ENCODE measurements at places on chromosomes 5 and 9.

DNA sequence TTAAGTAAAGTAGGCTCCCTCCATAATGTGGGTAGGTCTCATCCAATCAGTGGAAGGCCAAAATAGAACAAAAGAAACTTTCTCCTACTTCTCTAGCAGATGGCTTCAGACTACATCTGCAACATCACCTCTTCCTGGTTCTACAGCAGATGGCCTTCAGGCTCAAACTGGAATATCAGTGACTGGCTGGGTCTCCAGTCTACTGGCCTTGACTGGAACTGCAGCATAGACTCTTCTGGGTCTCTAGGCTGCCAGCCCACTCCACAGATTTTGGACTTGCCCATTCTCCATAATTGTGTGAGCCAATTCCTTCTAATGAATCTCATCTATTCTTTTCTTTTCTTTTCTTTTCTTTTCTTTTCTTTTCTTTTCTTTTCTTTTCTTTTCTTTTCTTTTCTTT is 64.8 kb downstream of the ACER2 start:
- DNase-seq: no peak

GRCh38 chr5:140084541-140084940 is 29.4 kb upstream of the PURA start:
- DNase-seq: no peak

DNA sequence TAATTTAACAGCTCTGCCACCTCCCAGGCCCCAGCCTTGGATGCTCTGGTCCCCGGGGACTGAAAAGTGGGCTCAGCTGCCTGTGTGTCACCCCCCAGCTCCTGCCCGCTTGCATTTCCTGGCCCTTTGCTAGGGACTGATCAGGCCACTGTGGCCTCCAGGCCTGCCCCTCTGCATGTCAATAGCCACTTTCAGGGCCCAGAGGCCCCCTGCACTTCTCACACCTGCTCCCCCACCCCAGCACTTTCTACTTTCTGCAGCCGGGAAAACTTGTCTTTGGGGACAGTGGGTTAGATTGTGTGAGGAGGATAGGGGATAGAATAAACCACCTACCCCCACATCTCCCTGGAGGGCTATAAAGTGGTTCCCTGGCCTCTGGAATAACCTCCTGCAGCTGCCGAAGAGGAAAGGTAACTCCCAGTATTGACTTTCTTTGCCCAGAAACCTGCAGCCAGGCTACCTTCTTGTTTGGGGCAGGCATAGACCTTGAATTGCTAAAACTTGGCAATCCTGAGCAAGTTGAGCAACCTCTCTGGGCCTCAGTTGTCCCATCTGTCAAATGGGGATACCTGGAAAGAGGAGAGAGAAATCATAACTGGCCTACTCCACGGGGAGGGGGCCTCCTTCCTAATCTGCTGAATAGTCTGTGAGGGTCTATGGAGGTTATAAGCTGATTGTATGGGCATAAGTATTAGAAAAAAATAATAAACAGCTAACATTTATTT is 7.8 kb downstream of the AIF1L start:
- no peak for DNase-seq

- DNase-seq: no peak
Observed at GRCh38 chr9:88652876-88653275, 117.9 kb downstream of the NXNL2 start.

- no peak for DNase-seq
Observed at GRCh38 chr9:80707120-80707519, 982.2 kb downstream of the TLE1 start.

DNA sequence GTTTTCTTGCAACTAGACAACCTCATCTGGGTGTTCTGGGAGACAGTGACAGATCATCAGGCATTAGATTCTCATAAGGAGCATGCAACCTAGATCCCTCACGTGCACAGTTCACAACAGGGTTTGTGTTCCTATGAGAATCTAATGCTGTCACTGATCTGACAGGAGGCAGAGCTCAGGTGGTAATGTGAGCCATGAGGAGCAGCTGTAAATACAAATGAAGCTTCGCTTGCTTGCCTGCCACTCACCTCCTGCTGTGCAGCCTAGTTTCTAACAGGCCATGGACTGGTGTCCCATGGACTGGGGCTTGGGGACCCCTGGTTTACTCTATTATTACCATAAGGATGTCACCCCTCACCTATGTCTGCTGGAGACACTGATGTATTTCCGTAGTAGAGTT is 166.8 kb downstream of the PSAT1 start:
- no peak for DNase-seq

GRCh38 chr5:132800545-132800944 is 12.6 kb upstream of the SOWAHA start:
- no peak for DNase-seq

- no peak for DNase-seq
Observed at GRCh38 chr9:125701351-125701750, 5.7 kb downstream of the MAPKAP1 start.

DNA sequence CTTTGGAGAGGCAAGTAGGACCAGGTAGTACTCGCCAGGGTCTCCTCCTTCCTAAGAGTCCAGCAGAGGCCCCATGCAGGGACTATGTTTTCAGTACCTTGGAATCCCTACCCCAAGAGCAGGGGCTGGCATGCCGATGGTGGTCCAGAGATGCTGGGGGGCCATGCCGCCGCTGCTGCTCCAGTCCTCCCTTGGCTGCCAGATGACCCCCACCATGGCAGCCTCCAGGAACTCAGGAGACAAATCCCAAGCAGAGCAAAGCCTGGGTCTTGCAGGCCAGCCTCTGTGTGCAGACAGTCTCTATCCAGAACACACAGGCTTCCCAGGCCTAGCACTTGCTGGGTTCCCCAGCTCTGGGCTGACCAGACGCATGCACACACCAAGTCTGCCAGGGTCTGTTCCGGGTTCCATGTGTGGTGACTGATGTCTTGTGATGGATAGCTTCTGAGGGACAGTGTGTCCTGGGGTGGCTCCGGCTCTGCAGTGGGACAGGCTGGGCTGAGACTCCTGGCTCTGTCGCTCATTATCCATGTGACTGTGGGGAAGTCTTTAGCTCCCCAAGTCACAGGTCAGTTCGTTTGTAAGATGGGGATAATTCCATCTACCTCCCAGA is 127.3 kb downstream of the CRB2 start:
- no peak for DNase-seq

DNA sequence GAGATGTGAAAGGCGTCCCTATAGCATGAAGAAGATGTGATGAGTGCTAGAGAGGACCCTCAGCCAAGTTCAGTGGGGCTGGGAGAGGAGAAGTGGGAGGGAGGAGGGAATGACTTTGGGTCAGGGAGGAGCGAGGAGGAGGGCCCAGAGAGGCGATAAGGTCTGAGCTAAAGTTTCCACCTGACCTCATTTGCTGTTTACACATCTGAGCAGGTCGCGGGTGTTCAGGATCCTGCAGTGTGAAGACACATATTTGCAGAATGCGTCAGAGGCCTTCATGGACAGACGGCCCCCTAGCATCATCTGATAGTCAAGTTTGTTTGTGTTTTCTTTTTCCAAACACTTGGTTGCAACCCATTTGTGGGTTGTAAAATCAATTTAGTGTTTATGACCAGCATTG is 18.9 kb upstream of the IGFBPL1 start:
- DNase-seq: no peak

DNA sequence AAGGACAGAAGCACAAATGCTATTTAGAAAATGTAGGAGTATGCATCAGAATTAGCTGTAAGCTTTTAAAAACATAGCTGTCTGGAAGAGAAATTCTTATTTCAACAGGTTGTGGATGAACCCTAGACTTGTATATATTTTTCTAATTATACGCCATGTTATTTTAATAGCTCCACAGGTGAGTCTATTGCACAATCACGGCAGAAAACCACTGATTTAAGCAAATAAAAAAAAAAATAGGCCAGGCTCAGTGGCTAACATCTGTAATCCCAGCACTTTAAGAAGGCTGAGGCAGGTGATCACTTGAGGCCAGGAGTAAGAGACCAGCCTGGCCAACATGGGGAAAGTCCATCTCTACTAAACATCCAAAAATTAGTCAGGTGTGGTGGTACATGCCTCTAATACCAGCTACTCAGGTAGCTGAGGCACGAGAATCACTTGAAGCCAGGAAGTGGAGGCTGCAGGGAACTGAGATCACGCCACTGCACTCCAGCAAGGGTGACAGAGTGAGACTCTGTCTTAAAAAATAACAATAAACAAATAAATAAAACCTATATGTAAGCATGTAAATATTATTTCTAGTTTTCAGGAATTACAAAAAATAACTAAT is 11.7 kb downstream of the TRIM23 start:
- DNase-seq: no peak

DNA sequence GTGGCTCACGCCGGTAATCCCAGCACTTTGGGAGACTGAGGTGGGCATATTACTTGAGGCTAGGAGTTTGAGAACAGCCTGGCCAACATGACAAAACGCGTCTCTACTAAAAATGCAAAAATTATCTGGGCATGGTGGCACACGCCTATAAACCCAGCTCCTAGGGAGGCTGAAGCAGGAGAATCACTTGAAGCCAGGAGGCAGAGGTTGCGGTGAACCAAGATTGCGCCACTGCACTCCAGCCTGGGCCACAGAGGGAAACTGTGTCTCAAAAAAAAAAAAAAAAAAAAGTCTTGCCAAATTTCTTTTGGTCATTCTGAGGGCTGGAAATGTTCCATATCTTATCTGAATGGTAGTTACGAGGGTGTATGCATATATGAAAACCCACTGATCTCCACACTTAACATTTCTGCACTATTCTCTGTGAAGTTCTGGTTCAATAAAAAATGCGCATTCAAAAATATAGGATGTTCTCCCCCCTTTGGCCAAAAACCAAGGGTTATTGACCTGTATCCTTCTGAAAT is 13.5 kb upstream of the NIPAL4 start:
- DNase-seq: no peak

DNA sequence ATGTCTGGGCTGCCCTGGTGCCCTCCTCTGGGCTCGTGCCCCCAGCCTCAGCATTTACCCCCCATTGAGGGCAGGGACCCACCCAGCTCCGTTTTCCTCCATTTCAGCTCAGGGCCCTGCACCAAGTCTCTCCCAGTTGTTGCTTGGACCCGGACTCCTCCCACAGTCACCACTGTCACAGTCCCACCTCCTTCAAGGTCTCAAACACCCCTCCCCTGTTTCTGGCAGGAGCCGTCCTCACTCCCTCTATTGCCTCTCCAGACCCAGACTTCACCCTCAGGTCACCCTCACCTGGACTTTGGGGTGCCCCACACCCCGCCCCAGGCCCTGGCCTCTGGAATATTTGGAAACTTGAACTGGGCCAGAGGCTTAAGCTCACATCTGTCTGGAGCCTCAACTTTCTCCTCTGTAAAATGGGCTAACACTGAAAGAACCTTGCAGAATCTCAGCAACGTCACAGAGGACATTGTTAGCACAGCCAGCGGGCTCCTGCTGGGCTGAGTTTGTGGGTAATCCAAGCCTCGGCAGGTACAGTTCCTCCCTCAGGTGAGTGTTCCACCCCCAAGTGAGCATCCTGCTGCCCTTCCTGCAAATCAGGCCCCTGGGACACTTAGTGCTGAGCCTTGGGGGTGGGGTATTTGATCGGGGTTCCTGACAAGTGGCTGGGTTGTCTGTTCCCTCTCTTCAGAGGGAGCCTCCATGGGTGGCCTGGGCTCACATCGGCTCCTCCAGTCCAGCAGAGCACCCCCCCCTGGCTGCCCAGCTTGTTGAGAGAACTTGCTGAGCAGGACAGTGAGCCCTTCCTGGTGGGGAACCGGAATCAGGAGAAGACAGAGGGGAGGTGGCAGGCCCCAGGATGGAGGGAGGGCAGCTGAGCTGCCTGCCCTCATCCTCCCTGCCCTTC is 130.1 kb downstream of the C9orf50 start:
- DNase-seq: no peak

DNA sequence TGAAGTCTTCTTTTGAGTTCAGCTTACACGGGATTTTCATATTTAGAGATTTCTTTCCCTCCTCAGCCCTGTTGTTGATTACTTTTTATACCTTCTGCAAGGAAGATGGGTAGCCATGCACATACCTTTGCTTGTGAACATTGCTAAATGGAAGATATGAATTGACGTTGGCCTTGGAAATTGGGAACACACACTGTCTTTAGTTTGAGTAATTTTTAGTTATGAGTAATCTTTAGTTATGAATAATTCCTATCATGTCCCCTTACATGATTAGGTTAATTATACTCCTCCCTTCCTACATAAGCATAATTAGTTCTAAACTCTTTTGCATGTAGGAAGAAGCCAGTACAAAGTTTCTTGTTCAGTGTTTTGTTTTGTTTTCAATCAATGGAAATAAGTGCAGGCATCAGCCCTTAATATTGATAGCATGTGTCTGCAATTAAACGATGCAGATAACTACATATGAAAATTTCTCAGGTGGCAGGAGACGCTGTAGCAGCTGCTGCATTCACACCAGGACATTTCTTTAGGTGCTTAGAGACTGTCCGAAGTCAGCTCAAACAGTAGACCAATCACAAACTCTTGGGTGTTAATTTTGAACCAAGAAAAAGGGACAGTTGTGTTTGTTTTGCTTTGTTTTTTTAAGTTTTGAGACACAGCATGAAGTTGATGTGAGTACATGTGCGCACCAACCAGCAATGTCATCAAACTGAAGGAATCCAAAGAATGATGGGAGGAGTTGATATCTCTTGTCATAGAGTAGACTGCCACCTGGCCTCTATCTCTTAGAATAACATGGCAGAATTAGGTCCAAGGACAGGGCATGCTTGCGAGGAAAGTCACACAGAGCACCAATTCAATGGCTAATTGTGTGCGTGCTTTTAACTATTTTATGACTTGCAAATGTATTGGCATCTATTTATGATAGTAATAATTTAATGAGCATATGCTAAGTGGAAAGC is 51.4 kb downstream of the SMARCA2 start:
- no peak for DNase-seq

DNA sequence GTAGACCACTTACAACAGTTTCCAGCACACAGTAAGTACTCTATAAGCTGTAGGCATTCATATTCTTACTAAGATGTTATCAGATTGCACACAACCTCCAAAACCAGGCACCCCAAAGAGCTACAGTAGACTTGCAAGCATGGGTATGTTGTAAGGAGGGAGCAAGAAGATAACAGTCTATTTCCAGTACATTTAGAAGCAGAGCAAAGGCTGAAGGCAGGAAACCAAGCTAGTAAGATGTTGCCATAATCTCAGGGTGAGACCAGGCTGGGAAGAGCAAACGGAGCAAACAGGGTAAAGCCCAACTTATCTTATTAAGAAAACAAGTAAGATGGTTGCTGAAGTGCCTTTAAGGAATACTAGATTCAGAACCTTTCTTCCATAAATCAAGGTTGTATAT is 161.1 kb downstream of the GLIS3 start:
- DNase-seq: no peak

GRCh38 chr5:124253203-124253810 is 493.1 kb downstream of the ZNF608 start:
- DNase-seq: no peak

- no peak for DNase-seq
Observed at GRCh38 chr9:111986035-111986556, 89.5 kb downstream of the UGCG start.

DNA sequence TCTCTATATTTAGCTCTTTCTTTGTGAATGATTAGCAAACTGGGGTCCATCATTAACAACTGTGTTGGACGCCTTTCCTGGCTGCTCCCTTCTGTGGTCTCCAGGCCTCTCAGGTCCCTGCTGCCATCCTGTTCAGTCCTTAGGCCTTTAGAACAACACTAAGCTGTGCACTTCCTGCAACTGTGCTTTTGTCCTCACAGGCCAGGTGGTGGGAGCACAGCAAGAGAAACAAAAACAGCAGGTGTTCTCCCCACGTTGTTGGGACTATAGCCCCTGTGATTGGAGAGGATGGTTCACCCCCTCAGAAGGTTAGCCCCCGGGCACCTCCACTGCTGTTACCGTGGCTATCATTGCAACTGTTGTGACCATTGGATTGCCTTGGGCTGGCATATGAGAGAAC is 41.7 kb upstream of the CLINT1 start:
- DNase-seq: no peak

- DNase-seq: no peak
Observed at GRCh38 chr5:74546796-74547195, 93.7 kb downstream of the ENC1 start.

Measured in CMK (cell line).